ENCODE measurements at places on chromosomes 2 and 18.
A peak's percentile ranks its signal among the peaks of the same experiment; 100 is the strongest.

GRCh38 chr2:128003463-128003862 lies 24.4 kb downstream of the SAP130 start:
- DNase-seq = no peak

GRCh38 chr18:6249170-6249569 lies 165.5 kb downstream of the L3MBTL4 start:
- no peak for DNase-seq

GRCh38 chr2:65278531-65278981 lies 50.9 kb downstream of the ACTR2 start:
- peak; percentile 60 for DNase-seq

DNA sequence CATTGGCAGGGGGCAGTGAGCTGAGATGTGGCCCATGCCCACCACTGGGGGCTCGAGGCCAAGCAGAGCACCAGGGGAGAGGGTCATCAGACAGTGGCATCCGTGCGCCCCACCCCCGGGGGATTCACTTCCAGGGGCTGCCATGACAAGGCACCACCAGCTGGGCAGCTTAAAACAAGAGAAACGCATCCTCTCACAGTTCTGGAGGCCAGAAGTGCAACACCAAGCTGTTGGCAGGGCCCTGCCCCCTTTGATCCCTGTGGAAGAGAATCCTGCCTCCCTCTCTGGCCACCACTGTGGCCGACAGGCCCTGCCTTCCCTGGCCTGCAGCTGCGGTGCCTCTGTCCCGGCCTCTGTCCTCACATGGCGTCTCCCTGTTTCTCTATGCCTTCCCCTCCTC lies 187.7 kb upstream of the ID2 start:
- DNase-seq = no peak

DNA sequence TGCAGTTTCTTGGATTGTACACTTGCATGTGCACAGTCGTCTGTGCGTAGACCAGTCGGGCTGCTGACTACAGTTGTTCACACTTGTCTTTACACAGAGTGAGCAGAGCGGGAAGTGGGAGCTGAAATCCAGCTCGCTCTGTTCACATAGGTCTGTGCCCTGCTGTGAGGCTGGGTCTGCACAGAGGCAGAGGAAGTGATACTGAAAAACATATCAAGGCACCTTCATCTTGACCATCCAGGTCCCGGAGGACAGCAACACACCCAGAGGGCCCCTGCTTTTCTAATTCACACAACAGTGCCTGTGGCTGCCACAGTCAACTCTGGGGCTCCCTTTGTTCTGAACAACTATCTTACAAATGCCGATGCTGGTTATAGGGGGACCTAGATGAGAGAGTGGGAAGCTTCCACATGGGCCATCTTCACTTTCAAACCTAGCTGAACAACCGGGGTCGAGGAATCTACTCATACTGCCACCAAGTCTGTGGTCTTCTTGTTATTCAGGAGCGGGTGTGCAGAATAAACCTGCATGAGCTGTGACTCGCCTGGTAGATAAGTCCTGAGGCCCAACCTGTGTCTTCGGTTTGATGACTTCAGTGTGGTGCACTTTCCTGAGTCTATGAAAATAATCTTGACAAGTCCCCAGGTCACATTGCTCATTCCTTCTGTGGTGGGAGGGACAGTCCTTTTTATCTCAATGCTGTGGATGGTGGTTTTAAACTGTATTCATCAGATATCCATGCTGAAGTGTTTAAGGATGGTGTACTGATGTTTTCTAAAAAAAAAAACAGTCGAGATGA lies 3.5 kb upstream of the ADNP2 start:
- DNase-seq = no peak

DNA sequence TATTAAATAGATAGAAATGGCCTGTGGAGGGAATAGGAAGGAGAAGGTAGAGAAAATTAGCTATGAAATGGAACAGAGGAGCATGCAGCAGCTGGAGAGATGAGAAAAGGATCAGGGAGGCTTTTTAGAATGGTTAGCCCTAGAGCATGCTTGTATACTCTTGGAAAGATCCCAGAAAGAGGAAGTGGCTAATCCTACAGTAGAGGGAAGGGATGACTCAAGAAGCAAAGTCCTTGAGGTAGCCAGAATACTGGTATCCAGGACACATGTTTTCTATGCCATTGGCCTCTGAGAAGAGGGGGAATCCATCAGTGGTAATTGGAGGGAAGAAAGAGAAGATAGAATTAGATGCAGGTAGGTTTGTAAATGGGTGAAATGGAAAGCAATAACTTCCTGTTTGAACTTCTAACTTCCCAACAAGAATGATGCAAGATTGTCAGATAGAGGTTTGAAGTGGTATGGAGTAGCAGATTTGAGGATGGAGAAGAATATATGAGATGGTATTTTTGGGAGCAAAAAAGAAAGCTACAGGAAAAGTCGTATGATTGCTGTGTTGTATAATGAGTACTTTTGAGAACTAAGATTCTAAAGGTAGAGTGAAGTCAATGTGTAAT lies 17.1 kb upstream of the OSBPL6 start:
- no peak for DNase-seq

DNA sequence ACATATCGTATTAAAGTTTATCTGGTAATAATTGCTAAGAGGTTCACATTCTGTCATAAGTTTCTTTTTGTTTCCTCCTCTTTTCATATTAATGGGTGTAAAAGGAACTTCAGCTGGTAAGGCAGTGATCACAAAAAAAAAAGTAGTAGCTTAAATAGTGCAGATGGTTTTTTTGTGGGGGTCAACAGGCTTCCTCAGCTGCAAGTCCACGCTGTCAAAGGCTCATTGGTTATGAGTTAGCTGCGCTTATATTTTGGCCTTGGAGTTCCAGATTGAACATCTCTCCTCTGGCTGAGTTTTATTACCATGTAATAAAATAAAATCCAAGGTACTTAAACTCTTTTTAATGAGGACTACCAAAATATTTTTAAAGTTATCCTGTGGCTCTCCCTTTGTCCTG lies 277.0 kb upstream of the ZEB2 start:
- DNase-seq = no peak

DNA sequence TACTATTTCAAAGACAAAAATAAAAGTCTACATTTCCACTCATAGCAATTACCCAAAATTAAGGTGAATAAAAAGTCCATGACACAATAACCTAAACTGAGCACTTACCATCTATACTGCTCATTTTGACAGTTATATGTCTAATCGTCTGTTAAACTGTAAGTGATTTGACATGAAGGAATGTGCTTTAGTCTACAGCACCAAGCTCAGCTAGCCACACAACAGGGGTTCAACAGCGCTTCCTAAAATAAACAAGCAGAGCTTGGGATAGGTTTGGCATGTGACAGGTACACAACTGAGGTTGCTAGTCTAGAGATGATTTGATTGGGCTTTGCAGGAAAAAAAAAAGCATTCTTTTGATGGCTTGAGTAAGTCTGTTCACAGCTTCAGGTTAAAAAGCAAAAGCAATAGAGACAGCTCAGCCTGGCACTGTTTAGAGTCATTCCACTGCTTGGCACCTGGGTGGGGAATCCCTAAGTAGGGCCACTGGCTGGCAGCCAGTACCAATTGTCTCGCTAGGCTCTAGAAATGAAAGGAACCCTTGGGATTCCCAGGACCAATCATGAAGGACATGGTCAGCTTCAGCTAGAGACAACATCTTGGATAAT lies 78.6 kb downstream of the BARD1 start:
- DNase-seq = no peak

DNA sequence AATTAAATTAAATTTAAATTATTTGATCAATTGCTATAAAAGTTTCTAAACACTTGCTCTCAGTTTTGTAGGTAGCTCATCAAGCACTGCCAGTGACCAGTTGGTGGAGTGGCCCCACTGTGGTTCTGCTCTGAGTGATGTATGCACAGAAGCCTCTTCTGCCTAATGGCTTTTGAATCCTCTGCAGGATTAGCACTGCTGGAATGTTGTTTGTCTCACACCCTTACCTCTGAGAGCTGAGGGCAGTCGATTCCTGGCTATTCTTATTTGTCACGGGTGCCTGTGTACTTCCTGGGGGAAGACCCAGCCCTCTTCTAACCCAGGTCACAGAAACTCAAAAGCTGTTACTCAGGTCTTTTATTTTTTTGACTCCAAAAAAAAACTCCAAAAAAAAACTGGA lies 9.5 kb downstream of the CAPN14 start:
- no peak for DNase-seq

DNA sequence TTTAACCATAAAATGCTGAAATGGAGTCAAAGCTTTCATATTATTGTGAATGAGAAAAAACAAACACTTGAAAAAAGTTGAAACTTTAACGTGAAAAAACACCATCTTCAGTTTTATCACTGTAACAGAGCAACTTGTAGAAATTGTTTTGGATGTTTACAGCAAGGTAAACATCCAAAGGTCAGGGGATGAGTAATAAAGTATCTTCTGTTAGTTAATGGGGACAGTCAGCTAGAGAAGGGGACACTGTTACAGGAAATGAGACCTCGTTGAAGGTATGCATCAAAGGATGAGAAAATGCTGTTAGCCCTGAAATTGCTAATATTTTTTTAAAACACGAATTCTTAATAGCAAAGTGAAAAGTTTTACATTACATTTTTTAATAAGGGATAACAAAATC lies 2.9 kb downstream of the RHBDD1 start:
- no peak for DNase-seq

DNA sequence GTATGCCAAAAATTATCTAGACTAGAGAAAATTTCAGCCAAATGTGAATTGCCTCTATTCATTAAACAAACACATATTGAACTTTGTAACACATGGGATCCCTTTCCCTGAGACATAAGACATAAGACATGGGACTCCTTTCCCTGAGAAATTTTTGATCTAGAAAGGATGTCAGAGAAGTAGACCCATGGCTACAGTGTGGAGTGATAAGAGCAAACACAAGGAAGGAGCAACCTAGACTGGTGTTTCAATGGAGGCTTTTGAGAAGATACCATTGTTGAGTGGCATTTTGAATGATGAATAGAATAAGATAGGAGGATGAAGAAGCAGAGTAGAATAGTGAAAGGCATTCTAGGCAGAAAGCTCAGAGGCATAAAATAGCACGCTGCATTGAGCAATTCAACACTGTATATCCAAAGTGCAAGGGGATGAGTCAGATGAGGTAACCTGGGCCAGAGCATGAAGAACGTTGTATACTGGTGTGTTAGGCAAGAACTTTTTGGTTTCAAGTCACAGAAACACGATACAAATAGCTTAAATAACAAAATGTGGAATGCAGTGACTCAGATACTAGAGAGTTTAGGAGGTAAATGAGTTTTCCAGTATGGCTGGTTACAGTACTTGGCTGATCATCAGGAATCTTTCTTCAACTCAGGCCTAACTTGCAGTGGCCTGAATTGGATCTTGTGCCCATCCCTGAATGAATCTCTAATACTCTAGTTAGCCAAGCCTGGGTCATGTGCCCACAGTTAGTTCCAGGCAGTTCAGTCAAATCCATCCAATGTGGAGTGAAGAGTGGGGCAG lies 129.8 kb upstream of the TANK start:
- no peak for DNase-seq

DNA sequence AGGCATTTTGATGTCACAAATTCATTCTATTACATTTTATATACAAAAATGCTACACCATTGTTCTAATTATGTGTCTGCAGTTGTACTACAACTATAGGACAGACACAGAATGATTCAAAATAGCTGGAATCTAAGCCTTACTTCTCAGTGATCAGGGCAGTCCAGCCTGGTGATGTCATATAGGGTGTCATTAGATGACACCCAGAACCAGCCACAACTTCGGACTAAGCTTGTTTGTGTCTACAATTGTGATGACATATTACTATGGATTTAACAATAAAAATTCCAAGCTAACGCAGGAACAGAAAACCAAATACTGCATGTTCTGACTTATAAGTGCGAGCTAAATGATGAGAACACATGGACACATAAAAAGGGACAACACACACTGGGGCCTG lies 31.0 kb downstream of the M1AP start:
- no peak for DNase-seq

DNA sequence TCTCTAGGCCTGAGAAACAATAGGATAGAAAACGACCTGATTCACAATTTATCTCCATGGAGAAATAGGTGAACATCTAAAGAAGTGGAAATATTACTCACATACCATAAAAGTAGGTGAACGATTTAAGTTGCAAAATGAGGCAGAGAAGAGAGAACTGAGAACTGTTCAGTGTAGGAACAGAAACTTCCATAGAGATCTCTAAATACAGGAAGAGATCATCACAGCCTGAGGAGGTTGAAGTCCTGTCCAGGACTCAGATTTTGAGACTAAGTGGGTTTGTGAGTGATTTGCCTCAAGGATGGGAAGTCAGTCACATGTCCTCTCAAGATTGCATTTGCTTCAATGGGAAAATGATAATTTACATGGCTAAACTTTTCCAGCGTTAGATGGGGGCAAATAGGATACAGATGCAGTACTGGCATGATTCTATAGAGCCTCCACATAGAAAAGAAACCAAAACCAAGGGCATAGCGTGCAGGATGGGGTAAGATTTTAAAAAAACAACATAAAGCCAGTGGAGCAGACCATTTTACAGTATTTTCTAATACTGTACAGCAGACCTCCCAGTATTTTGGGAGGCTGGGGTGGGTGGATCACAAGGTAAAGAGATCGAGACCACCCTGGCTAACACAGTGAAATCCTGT lies 68.8 kb downstream of the MEP1B start:
- no peak for DNase-seq

GRCh38 chr18:50869150-50869549 lies 9.8 kb upstream of the ME2 start:
- no peak for DNase-seq

GRCh38 chr18:75100832-75101630 lies 107.9 kb downstream of the PTGR3 start:
- DNase-seq = no peak

GRCh38 chr2:66693076-66693965 lies 258.4 kb downstream of the MEIS1 start:
- no peak for DNase-seq

DNA sequence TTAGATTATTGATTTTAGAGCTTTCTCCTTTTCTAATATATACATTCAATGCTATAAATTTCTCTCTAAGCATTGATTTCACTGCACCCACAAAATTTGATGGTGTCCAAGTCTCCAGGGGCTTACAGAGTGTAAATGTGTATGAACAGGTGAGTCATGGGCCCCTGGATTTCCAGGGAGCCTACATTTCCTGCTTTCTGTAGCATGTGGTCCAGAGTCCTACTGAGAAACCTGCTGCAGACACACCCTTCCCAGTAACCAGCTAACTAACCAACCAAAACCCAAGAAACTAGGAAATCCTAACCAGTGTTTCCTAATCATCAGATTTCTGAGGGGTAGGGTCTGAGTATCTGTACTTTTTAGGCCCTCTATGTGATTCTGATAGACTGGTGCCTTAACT lies 39.5 kb upstream of the TANC1 start:
- no peak for DNase-seq

GRCh38 chr2:23404426-23404825 lies 19.4 kb downstream of the KLHL29 start:
- peak; percentile 68 for DNase-seq

DNA sequence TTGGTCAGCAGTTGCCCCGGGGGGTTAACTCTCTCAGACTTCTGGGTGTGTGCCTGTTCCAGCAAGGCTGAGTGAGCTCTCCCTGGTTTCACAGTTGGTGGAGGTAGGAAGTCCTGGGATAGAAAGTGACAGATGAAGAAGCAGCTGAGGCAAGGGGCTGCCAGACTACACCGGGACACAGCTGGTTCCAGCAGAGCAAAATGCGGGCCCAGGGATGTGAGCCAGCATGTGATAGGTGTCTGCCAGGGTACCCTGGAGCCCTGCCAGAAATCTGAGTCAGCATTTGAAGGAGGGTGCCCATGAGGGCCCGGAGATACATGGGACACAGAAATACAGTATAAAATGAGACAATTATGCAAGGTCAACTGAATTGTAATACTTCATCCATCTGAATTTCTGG lies 79.3 kb upstream of the LGALSL start:
- DNase-seq = peak; percentile 45

GRCh38 chr2:120352696-120353590 lies 7.0 kb downstream of the INHBB start:
- no peak for DNase-seq

All from femur (tissue), 1 donor.